Dermis microvascular lymphatic vessel endothelial cell (primary cell): ENCODE measurements at places on chromosomes 13 and 19. TPM values are rescaled to one million over a fixed set of nuclear protein-coding genes. Genes with fewer than 3 reads are reported as not detected.

GRCh38 chr13:25770601-25771000, 281.2 kb downstream of the SHISA2 start:
- DNase-seq = no peak

DNA sequence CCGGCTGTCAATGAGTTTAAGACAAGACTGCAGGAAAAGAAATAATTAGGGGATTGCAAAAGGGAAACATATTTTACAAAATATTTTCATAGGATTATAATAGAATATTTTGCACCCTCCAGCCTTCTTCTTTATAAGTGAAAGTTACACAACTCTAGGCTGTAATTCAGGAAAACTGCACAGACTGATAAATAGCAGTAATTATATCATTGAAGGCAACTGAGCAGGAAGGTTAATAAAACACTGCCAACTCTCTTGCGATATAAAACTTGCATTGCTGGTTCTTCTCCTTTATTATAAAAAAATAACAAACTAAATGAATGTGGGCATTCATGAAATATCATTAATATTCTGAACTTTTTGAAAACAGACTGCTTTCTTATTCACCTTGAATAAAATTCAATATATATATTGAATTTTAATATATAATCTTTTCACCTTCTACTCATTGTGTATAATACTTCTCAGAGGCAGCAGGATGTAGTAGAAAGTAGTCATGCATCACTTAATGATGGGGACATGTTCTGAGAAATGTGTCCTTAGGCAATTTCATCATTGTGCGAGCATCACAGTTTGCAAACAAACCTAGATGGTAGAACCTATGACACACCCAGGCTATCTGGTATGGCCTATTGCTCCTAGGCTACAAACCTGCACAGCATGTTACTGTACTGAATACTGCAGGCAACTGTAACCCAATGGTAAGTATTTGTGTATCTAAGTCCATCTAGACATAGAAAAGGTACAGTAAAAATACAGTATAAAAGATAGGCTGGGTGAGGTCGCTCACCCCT, 24.9 kb upstream of the STARD13 start:
- no peak for DNase-seq

GRCh38 chr19:41575998-41576397, at the start of gene CEACAM21:
CEACAM21 (plus strand) TSS chr19:41576166; CDS start chr19:41576275, 109 bp downstream.
- DNase-seq = peak; percentile 43

DNA sequence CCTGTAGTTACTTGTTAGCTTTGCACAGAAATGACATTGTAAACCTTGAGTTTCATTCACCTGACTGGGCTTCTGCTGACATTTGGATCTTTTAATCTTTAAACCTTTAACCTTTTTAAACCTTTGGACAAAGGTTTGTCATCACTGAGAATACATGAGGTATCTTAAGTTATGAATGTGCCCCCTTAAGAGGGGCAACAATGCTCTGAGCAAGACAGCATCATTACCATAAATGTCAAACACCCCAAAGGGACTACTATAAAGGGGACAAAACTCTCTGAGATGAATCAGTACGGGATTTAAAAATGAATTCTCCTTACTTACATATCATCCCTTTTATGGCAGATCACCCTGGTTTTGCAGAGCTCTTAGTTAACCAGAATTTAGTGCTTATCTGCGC, 203.3 kb downstream of the COG6 start:
- no peak for DNase-seq

DNA sequence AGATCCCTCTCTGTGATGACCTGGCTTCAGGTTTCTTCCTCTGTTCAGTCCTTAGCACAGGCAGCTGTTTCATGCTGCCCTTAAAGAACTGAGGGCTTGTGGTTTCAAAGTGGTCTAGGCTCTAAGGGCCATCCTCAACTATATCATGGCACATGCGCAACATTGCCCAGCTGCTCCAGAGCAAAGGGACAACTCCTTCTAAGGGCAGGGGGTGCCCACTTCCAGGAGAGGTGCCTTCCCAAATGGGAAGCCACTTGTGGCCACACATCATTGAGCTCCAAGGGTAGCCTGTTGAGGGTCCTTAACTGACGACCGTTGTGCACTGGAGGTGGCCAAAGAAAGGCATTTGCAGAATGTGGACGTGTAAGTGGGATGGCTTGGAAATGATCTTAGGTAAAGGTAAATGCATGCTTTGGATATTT, 7.3 kb downstream of the GPR183 start:
- DNase-seq = no peak

DNA sequence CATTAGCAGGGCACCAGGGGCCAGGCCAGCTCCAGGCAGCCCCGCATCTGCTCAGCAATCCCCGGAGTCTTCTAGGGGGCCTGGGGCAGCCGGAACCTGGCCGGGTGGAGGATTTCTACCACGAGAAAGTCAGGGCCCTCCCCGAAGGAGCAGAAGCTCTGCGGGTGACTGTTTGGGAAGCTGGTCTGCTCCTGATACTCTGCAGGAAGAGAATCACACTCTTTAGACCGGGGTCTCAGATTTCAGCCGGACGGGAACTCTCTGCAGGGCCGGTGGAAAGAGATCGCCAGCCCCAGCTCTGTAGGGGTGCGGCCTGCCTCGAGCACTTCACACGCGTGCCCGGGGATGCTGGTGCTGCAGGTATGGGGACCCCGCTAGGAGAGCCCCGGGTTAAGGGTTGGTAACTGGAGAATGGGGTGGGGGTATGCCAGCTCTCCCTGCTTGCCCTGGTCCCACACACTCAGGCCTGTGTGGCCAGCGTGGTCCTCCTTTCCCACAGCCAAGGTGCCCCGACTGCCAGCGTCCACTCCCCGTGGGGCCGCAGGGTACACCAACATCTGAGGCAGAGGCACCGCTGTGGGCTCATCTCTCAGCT, 20.1 kb downstream of the RASA3 start:
- DNase-seq = no peak

- DNase-seq = no peak
Observed at GRCh38 chr19:14112809-14113385, 4.7 kb downstream of the PRKACA start.

DNA sequence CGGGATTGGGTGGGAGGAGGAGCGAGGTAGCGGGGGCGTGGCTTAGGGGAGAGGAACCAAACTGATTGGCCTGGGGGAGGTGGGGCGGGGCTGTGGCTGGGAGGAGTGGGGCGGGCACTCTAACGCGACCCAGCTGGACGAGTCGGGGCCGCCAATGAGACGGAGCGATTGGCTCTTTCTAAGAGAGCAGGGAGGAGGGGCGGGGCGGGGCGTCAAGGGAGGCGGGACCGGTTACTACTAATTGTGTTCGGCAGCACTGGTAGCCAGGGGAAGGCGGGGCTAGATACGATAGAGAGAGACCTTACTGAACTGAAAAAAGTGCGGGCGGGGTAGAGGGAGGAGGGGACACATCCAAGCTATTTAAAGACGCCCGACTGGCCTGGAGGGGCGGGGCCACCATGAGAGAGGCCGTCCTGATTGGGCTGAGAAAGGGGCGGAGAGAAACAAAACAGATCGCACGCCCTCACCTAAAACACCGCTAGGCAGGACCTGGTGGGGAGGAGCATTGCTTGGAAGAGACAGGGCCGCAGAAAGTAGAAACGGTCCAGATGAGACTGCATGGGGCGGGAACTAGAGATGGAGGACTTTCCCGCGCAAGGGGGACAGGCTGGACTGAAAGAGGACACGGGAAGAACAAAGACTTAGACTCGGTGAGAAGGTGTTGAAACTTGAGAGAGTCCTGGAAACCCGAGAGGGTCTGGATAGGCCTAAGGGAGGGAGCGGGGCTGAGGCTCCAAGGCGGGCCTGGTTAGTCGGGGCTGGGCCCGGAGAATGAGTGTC, at the start of gene KCNC3:
KCNC3 (minus strand) TSS at position 232 of the 780 bp plus-strand sequence. CDS start 295 bp downstream, outside the sequence.
- peak; percentile 97 for DNase-seq

- DNase-seq = peak; percentile 66
Observed at GRCh38 chr19:9205501-9206113, 13.8 kb downstream of the OR7D4 start.

GRCh38 chr19:17753976-17754375, 2.7 kb downstream of the FCHO1 start:
- DNase-seq = no peak

DNA sequence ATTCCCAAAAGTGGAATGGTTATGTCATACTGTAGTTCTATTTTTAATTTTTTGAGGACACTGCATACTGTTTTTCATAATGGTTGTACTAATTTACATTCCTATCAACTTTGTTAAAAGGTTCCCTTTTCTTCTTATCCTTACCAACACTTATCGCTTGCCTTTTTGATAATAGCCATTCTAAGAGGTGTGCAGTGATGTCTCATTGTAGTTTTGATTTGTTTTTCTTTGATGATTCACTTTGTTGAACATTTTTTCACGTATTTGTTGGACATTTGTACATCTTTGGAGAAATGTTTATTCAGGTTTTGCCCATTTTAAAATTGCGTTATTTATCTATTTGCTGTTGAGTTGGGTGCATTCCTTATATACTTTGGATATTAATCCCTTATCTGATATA, 188.8 kb upstream of the SPRY2 start:
- DNase-seq = peak; percentile 61

- DNase-seq = peak; percentile 52
Observed at GRCh38 chr19:40716031-40716481, 630 bp downstream of the COQ8B start.

DNA sequence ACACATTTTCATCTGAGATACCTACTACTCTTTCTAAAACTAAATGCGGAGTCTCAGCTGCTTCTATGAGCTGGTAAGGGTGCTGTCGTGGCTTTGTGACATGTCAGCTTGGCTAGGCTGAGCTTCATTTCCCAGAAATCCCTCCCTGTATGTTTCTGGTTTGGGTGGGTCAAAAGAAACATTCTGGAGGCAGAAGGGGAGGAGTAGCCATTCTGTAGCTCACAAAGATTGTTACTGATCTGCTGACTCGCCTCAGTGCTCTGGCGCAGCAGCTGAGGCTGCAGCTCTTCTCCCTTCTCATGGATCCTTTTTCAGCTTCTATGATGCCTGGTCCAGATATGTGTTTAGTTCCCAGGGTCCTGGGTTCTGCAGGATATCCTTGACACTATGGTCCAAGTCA, 114.7 kb downstream of the RAP2A start:
- no peak for DNase-seq

DNA sequence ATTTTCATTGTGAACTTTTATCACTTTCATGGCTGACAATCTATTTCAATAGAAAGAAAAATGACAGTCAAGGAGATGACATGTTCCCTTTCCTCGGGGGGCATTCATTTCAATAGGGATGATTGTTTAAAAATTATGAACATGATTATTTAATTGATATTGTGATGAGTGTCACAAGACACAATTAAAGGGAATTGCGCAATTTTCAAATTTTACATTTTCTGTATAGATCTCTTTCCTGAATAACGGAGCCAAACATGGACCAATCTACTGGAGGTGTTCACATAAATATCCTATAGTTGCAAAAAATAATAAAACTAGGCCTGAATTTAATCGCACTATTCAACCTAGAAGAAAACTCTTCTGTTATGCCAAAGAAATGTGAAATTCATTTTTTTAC, 1274.6 kb downstream of the SLITRK5 start:
- DNase-seq = no peak

- no peak for DNase-seq
Observed at GRCh38 chr13:109719962-109720646, 66.3 kb downstream of the IRS2 start.

DNA sequence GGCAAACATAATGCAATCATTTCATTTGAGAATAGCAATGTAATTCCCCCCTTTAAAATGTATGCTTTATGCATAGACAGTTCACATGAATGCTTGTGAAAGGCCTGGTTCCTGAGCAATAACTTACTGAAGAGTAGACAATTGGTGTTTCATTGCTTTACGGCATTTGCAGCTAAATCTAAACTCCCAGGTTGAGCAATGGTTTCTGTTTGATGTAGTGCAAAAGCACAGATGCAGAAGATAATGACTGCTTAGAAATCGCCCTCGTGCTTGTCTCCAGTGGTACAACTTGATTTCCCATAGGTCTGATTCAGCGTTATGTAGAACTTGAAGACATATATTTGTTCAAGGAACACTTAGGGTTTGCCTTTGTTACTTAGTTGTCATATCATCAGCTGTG, 1018.3 kb downstream of the DIAPH3 start:
- DNase-seq = no peak

GRCh38 chr13:81199956-81200355, 859.0 kb upstream of the SPRY2 start:
- no peak for DNase-seq

DNA sequence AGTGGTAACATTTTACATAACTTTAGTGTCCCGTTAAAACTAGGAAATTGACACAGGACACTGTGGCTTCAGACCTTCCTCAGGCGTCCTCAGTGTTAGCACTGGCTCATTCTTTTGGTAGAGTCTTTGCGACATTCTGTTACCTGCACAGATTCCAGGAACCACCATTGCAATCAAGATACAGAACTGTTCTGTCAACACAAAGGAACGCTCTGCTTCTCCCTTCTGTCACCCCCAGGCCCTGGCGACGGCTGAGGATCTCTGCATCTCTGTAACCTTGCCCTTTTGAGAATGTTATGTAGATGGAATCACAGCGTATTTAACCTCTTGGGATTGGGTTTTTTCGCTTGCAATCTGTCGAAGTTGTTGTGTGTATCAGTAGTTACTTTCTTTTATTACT, 22.6 kb downstream of the KDM4B start:
- no peak for DNase-seq

DNA sequence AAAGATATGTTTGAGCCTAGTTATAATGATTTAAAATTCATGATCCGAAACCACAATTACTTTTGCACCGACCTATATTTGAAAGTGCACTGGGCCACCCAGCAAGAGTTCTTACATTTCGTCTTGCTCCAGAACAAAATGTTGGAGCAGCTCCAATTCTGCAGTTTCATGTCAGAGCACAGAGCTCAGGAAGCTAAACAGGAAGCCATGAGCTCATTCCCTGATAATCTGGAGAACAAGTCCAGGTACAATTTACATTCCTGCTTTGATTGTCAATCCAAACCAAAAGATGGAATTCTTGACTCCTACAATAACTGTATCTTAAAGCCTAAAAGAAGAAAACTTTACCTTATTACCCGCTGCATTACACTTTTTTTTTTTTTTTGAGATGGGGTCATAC, 131.8 kb downstream of the KCTD12 start:
- peak; percentile 93 for DNase-seq

- DNase-seq = no peak
Observed at GRCh38 chr19:12543855-12544254, 7.4 kb downstream of the ZNF564 start.

DNA sequence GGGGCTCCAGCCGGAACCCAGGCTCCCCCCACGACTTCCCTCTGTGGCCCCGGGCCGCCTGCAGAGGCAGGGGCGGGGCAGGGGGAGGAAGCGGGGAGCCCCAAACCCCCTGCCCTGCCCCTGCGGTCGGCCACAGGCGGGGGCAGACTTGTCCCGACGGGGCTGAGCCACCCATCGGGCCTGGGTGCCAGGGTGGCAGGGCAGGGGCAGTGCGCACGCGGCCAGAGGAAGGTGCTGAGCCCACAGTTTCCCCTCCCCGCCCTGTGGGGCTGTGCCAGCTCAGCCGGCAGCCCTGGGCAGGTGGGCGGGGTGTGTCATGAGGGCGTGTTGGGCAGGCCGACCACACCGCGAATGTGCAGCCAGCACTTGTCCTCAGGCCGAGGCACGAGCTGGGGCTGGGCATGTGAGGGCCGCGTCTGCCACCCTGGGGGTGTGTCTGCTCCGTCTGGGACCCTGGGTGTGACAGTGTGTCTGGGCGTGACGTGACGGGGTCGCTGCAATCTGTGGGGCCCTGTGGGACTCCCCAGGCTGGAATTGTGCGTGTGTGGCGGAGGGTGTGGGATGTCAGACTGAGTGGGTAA, 17.7 kb downstream of the CCDC97 start:
- DNase-seq = peak; percentile 74

ZNF793 gene
- total RNA-seq = 0.39 and 1.0 TPM in 2 replicates

EXOC3L2 gene
- 0.63 and 1.0 TPM in 2 replicates for total RNA-seq

ZNF610 gene
- total RNA-seq = 1.7 and 2.0 TPM in 2 replicates

CEACAM1 gene
- total RNA-seq = 10.9 and 35.7 TPM in 2 replicates

ZNF816 gene
- 6.9 and 8.3 TPM in 2 replicates for total RNA-seq

SYNGR4 gene
- total RNA-seq = not detected in 2 replicates

C13orf46 gene
- total RNA-seq = 0.13 TPM in 2 replicates

ERICH6B gene
- total RNA-seq = not detected in 2 replicates

CYP2A6 gene
- not detected in 2 replicates for total RNA-seq
